ENCODE measurements at places on chromosomes 2 and 18.

GRCh38 chr2:179682756-179683155 lies 178.7 kb downstream of the ZNF385B start:
- no peak for ATAC-seq

DNA sequence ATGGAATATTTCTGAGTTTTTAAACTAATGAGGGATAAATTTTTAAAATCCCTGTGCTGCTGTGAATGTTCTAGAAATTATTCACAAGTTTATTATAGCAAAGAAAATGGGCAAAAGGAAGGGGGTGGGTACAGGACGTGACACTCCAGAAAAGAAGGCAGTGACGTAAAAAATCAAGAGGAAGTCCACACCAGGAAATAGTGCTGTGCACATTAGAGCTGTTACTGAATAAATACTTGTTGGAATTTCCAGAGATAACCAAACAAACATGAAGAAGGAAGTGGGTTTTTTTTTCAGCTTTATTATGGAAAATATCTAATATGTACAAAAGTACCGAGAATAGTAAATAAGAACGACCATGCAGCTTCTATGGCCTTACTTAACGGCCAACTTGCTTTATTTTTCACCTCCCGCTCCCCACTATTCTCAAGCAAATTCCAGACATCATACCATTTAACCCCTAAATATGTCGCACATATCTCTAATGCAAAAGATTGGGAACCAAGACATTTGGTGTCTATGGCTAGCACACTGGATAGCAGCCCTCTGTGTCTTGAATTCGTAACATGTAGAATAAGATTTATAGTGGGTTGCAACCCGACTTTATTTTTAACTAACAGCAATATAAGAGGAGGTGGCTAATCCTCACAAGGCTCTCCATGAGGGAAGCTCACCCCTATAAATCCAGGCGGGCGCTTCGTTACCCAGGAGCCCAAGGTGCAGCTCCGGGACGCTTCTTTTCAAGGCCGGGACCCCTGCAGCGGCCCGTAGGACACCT lies 580 bp upstream of the NDUFV2 start:
- ATAC-seq: no peak

GRCh38 chr2:105868060-105868459 lies 123.3 kb downstream of the NCK2 start:
- no peak for ATAC-seq

DNA sequence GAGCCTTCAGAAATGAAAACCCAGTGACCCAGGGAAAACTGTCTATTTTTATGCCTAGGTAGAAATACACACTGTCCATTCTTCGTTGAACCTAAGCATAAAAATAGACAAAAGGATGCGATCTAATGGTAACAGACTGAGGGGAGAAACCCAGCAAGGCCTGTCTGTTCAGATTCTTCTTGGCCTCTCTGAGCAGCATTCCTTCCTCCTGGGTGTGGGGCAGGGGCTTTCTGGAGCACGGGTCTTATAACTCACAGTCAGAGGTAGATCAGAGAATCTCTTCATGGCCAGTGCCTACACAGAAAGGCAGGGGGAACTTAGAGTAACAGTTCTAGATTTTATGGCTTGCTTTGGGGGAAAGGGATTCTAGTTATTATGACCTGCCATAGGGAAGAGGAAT lies 56.0 kb downstream of the PKDCC start:
- no peak for ATAC-seq

DNA sequence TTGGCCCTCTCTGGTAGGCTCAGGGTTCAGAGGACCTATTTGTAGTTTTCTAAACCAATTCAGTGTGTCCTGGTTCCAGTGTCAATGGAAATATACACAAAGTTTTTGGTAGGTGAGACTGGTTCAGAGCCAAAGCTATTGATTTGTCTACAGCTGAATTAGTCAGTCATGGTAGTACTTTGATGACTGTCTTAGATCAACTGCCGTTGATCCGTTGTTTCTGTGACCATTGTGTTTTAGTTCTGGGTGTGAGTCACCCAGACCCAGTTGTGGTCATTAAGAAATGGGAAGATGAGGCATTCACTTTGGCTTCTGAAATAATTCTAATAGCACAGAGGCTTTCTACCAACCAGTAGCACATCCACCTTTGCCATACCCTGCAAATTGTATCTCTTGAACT lies 16.0 kb upstream of the RPE start:
- ATAC-seq: no peak

- no peak for ATAC-seq
These were observed 71.4 kb upstream of the ITGB6 start for GRCh38 chr2:160271171-160272086.
